ENCODE measurements at places on chromosomes 4 and X.

GRCh38 chr4:183977707-183978106 lies 72.6 kb downstream of the STOX2 start:
- no peak for DNase-seq

- DNase-seq, result no peak
These were observed 82.6 kb downstream of the USP9X start for GRCh38 chrX:41167888-41168287.

DNA sequence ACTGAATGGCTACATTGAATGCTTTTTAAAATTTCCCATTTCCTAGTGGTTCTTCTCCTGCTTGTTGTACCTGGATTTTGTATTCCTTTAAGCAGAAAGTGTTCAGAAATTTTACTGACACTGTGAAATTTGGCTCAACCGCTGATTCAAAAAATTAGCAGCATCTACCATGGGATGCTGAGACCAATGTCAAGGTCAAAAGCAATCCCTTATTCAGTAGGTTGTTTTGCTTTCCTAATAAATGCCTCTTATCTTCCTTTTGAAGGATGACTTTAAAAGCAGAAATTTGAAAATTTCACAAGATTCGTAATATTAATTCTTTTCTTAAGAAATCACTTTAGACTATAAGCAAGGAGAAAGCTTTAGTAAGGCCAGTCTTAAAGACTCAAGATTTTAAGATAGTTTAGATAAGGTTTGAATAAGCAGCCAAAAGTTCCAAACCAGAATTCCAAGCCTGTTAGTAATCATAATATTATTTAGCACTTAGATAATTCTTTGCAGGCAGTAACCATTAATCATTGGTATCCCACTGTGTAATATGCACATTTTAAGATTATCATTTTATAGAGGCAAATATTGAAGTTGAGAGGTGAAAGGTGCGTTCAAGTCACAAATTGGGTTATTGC lies 508.8 kb downstream of the ANKRD50 start:
- no peak for DNase-seq

DNA sequence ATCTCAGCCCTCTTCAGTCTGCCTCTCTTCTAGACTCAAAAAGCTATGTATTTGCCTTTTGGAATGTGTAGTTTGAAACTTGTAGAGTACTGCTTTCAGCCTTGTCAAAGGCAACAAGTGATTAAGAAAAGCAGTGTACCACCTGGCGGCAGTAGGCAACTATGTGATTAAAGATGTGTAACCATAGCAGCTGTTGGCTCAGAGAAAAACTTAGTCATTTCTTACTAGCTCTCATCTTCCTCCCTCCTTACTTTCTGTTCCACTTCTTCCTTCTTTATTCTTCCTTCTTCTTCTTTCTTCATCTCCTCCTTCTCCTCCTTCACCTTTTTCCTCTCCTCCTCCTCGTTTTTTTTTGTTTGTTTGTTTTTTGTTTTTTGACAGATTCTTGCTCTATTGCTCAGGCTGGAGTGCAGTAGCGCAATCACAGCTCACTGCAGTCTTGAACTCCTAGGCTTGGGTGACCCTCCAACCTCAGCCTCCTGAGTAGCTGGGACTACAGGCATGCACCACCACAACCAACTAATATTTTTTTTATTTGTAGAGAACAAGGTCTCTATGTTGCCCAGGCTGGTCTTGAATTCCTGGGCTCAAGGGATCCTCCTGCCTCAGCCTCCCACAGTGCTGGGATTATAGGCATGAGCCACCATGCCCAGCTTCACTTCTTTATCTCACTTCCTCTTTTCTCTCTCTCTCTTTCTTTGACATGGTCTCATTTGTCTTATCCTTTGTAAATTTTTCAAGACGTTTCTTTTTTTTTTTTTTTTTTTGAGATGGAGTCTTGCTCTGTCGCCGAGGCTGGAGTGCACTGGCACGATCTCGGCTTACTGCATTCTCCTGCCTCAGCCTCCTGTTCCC lies 32.6 kb downstream of the ABHD18 start:
- DNase-seq, result no peak

GRCh38 chr4:185142564-185142911 lies 528 bp upstream of the SLC25A4 start:
- no peak for DNase-seq

DNA sequence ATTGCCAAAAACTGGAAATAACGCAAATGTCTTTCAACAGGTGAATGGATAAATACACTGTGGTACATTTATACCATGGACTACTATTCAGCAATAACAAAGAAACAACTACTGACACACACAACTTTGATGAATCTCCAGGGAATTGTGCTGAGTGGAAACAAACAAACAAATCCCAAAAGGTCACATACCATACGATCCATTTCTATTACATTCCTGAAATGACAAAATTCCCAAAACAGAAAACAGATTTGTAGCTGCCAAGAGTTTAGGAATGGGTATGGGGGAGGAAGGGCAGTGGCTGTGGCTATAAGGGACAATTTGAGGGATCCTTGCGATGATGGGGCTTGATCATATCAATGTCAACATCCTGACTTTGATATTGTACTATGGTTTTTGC lies 2.5 kb downstream of the ZNF182 start:
- no peak for DNase-seq

GRCh38 chrX:55489314-55490009 lies at the start of gene USP51:
Gene USP51, minus strand, starts transcription at chrX:55489848. Its CDS starts 909 bp downstream, at chrX:55488939.
- no peak for DNase-seq

DNA sequence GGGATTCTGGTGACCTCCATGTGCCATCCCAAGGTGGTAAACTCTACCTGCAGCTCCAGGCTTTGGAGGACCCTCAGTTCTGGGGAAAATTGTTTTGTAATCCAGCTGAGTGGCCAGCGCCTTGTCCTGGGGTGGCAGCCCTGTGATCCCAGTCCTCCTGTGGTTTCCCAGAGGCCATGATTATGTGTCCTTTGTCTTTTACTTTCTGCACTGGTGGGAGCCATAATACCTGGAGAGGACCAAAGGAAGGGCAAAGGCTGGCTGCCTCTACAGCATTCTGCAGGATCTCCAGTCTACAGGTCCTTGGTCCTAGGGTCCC lies 64.0 kb downstream of the NBDY start:
- DNase-seq, result no peak

DNA sequence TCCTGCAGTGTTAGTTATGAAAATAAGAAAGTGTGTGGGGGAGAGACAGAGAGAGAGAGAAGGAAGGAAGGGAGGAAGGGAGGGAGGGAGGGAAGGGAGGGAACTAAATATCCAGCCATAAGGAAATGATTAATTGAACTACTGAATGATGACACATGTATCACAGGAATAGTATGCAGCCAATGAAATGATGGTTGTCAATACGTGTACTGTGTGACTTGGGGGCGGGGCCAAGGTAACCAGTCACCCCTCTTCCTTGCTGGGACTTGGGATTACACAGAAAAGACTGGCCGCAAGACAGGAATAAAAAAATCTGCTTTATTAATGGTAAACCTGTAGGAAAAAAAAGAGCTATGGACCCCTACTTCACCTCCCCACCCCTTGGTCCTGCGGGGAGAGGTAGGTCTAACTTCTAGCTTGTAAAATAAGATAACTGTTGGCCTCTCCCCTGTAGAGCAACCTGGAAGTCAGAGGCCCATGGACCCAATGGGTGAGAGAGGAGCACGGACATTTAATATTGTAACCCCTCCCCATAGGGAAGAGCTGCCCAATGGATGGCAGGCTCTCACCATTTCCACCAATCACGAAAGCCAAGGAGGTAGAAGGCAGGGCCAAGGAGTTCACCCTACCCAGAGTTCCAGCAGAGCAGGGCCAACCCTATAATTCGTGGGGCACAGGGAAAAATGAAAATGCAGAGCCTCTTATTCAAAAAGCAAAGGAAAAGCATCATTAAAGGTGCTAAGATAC lies 7.4 kb downstream of the PPP2R2C start:
- DNase-seq, result no peak

- DNase-seq, result no peak
These were observed 15.2 kb upstream of the CLOCK start for GRCh38 chr4:55561889-55562288.

- no peak for DNase-seq
These were observed 2.4 kb upstream of the PTCHD1 start for GRCh38 chrX:23332101-23332887.

- DNase-seq, result no peak
These were observed 314.0 kb downstream of the GALNTL6 start for GRCh38 chr4:172127168-172127567.

DNA sequence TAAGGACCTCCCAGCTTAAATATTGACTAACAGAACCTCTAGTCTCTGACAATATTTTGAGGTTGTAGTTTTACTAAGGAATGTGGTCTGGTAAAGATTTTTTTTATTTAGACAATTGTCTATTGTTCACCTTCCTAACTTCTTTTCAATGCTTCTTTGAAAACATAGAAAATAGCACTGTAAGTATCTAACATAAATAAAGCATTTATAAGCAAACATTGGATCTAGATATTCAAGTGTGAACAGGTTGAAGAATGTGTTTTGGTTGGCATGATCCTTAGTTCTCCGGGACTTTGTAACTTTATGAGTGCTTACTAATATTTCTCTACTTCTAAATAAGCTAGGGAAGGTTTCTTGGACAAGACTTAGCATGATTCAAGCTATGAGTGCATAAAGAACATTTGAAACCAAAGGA lies 285.4 kb upstream of the ARSJ start:
- DNase-seq, result no peak

GRCh38 chr4:56155432-56155831 lies 206.7 kb downstream of the CEP135 start:
- no peak for DNase-seq

DNA sequence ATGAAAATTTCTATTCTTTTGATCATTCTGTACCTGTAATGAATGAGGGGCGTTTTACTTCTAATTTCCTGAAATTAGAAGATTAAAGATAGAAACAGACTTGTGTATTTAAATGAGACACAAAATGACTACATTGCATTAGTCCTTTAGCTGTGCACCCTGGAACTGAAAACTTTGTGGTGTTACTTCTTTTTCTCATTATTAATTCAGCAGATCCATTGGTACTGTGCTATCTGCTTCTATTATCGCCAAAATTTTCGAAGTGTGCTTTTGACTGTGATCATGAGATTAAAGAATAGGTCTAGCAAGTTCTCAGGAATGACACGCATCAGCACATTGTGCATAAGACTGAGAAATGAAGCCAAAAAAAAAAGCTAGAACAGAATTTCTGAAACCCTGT lies 1938.9 kb upstream of the TENM3 start:
- no peak for DNase-seq

DNA sequence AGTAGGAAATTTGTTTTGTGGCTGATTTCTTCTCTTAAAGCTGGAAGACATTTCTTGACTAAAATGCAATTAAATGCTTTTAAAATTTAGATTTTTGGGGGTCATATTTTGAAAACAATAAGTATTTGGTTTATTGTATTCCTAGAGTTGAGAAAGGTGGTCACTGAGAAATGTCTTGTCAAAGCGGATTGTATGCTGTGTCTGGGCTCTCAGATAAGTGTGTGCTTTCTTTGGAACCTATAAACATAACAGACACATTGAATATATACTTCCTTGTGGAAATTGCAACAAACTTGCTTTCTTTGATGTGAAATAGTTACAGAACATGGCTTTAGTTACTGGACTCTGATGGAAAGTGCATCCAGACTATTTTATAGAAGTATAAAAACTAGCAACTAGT lies 75.4 kb downstream of the AFF1 start:
- DNase-seq, result no peak

DNA sequence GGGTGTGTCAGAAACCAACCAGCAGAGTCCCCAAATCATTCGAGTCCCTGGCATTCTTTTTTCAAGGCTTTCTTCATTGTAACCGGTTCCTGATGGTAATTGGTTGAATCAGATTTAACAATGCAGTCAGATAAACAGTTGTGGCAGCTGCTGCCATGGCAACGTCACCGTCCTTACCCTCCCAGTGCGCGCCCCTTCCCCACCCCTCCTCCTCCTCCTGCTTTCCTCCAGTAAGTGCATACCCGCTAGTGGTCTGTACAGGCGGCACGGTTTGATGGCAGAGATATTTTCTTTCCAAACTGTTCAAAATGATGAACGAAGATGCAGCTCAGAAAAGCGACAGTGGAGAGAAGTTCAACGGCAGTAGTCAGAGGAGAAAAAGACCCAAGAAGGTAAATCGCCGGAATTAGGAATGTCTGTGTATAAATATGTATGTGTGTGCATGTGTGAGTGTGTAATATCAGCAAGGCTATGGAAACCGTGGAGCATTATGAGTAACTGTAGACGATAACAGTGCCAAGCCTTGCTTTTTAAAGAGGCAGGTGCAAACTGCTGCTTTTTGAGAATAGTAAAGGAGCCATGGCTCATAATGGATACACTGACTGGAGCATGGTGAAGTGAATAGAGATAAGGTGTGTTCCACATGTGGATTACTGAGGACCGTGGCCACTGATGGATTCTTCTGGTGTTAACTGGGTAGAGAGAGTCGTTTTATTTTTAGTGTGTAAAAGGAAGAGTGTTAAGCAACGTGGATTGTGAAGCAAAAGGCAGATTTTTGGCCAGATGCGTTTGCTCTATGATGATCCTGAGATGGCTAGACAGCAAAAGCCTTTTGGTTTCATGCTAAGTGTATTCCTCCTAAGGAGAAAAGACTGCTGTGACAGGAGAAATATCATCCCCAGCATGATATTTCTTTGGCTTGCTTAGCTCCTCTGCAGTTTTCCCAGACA lies at the start of gene ANK2:
TSS of gene ANK2 (plus strand) at position 233 of the 950 bp plus-strand sequence. CDS start at position 309, 76 bp downstream.
- no peak for DNase-seq

GRCh38 chrX:68490644-68491043 lies 8.2 kb upstream of the YIPF6 start:
- no peak for DNase-seq

GRCh38 chr4:154329939-154330338 lies 161.7 kb downstream of the DCHS2 start:
- DNase-seq, result no peak

- DNase-seq, result no peak
These were observed 32.5 kb downstream of the FRMPD4 start for GRCh38 chrX:12170755-12171154.

DNA sequence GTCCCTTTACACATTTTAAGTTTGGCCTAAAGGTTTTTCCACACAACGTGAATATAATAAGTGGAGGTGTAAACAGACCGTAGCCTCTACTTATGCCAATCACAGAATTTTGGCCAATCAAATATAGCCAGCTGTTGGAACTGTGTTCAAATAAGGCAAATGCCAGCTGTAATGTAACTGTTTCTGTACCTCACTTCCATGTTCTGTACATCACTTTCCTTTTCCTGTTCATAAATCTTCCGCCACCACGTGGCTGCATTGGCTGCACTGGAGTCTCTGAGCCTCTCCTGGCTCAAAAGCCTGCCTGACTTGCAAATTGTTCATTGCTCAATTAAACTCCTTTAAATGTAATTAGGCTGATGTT lies 105.1 kb upstream of the SMIM31 start:
- DNase-seq, result no peak

- no peak for DNase-seq
These were observed 286.2 kb downstream of the EVC2 start for GRCh38 chr4:5422195-5422594.

GRCh38 chr4:150461957-150462356 lies 120.0 kb upstream of the MAB21L2 start:
- no peak for DNase-seq

GRCh38 chr4:109640644-109641043 lies 62.6 kb downstream of the CASP6 start:
- DNase-seq, result no peak
